HEK293T (cell line): ENCODE measurements at places on chromosomes 11 and 22.
A peak's percentile ranks its signal among the peaks of the same experiment; 100 is the strongest.

- peak; percentile 94 for DNase-seq
Observed at GRCh38 chr11:83156144-83156995, 561 bp upstream of the PCF11 start.

GRCh38 chr22:44764974-44765373 is 12.6 kb downstream of the ARHGAP8 start:
- no peak for DNase-seq

GRCh38 chr11:131802440-131803115 is 432.2 kb downstream of the NTM start:
- DNase-seq, result no peak

DNA sequence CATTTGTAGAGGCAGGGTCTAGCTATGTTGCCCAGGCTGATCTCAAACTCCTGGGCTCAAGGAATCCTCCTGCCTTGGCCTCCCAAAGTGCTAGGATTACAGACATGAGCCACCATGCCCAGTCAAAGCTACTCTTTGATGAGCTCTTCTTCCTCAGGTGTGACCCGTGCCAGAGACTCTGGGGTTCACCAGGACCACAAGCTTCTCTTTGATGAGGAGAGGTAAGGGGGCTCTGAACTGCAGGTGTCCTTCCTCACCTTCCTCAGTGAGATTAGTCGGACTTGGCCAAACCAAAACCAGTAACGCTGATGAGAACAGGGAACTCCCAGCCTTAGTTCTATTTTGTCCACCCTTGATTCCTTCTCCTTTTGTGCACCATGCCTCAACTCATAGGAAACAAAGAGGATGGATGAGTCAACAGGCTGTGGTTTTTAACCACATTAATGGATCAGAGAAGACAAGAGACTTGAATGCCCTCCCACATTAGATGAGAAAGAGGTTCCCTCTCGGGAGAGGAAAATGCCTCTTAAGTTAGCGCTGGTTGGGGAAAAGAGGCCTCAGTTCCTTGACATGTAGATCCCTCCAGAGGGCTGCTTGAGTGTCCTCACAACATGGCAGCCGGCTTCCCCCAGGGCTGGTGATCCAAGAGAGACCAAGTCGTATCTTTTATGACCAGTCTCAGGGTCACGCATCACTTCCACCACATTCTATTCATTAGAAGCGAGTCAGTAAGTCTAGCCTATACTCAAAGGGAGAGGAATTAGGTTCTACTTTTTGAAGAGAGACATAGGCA is 25.7 kb upstream of the CTR9 start:
- no peak for DNase-seq

- DNase-seq, result no peak
Observed at GRCh38 chr11:134097166-134097565, 28.3 kb downstream of the JAM3 start.

- DNase-seq, result peak; percentile 5
Observed at GRCh38 chr22:38638728-38639127, 17.5 kb downstream of the FAM227A start.

- no peak for DNase-seq
Observed at GRCh38 chr11:117677729-117678310, 119.2 kb downstream of the DSCAML1 start.

GRCh38 chr11:65558930-65559509 is 861 bp upstream of the LTBP3 start:
- DNase-seq, result no peak

DNA sequence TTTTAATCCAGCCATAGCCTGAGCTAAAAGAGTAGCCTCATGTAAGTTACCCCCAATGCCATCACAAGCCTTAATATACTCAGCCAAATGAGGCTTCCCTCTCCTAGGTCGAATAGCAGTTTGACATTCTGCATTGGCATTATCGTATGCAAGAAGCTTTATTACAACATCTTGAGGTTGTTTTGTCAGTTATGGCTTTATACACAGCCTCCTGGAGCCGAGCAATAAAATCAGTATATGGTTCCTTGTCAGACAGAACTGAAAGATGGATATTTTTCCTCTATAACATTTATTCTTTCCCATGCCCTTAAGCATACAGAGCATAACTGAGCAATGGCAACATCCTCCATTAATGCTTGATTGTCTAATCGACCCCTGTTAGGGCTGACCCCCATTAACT is 5.4 kb upstream of the DNAJB13 start:
- no peak for DNase-seq

- no peak for DNase-seq
Observed at GRCh38 chr11:28842716-28843115, 734.5 kb downstream of the METTL15 start.

DNA sequence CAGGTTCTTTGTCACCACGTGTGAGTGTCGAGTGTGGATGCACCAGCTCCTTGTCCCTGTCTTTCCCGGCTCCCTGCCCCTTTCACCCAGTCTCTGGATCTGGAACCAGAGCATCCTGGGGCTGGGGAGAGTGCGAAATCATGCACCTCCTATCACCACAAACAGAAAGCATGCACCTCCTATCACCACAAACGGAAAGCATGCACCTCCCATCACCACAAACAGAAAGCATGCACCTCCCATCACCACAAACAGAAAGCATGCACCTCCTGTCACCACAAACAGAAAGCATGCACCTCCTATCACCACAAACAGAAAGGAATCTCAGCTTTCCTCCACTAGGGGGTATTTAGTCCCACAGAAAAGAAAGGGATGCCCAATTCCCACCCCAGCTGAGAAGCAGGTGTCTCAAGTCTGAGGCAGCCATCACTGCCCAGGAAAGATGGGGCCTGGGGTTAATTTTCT is 5.9 kb upstream of the GLB1L3 start:
- peak; percentile 28 for DNase-seq

GRCh38 chr11:62153617-62154016 is 29.8 kb downstream of the INCENP start:
- DNase-seq, result no peak

- no peak for DNase-seq
Observed at GRCh38 chr11:16124390-16124789, 232.0 kb downstream of the SOX6 start.

- no peak for DNase-seq
Observed at GRCh38 chr22:39133871-39134270, 18.6 kb downstream of the CBX7 start.

DNA sequence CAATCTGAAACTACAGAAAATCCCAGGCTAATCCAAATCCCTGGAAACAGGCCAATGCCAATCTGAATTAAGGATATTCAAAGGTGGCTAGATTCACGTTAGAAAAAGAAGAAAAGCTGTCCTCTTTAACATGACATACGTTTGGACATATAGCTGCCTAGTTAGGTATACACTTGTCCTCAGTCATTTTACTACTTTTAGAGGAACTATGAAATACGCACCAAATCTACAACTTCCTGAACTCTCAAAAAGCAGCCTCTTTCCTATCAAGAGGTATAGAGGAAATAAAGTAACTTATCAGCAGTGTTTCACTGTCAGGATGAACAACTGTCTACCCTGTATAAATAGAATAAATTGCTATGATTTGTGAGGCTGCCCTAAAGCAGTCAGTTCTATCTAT is 24.0 kb downstream of the KMT5B start:
- DNase-seq, result no peak

DNA sequence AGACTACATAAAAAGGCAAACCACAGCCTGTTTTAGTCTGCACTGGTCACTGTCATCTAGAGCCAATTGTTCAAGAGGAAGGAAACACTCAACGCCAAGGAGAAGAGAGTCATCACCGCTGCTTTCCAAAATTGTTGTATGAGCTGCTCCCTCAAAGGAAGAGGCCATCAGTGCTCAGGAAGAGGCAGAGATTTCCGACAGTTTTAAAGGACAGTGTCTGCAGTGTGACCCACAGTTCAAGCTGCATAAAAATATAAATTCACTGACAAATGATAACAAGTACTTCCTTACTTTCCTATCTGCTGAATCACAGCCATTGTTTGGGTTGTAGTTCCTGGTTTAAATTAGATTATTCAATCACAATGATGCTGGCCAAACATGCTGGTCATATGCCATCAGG is 16.4 kb downstream of the PRCP start:
- DNase-seq, result no peak

DNA sequence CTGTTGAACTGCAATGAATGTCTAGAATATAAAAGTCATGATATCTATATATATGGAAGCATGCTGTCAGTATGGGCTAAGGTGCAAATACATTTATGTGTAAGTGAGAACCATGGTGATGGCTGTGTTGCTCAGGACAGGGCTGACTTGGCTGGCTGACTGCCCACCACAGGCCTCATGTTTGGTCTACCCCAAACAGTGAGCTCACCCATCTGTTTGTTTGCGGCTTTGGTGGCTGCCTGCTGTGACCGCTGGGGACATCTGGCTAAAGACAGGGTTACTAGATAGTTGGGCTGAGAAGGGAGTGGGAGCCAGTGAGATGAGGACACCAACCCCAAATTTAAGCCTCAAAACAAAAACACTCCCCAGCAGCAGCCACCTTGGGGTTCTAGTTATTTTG is 6.3 kb downstream of the CD44 start:
- DNase-seq, result no peak

- no peak for DNase-seq
Observed at GRCh38 chr22:40221055-40221414, 43.3 kb downstream of the TNRC6B start.

DNA sequence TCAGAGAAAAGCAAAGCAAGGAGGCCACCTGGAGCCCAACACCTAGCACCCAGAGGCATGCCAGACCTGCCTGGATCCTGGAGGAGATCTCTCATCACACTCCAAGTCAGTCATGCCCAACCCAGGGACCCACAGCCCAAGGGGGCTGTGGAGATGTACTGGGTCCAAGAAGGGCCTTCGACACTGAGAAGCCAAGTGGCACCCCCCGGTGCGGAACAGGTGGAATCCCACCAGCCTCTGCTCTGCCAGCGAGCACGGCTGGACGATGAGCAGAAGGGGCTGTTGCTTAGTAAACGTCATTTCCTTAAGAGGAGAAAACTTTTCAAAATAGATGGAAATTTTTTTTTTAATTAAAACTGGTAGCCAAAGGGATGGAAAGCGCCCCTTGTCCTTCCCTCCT is 171.9 kb upstream of the GRK3 start:
- no peak for DNase-seq

DNA sequence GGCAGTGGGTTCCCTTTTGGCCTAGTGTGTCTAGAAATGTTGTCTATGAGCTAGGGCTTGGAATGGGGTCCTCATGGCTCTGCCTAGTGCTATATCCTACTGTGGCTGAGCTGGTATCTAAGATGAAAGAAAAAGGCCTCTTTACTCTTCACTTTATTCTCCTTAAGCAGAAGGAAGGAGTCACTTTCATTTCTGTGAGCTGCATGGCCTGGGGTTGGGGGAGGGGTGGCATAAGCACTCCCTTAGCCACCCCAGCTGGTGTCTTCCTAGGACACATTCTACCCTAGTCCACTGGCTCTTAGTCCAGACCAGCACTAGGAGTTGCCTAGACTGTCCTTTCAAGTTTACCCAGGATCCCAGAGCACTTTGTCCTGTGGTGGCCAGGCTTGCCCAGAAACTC is 1148.9 kb upstream of the CNTN5 start:
- no peak for DNase-seq

DNA sequence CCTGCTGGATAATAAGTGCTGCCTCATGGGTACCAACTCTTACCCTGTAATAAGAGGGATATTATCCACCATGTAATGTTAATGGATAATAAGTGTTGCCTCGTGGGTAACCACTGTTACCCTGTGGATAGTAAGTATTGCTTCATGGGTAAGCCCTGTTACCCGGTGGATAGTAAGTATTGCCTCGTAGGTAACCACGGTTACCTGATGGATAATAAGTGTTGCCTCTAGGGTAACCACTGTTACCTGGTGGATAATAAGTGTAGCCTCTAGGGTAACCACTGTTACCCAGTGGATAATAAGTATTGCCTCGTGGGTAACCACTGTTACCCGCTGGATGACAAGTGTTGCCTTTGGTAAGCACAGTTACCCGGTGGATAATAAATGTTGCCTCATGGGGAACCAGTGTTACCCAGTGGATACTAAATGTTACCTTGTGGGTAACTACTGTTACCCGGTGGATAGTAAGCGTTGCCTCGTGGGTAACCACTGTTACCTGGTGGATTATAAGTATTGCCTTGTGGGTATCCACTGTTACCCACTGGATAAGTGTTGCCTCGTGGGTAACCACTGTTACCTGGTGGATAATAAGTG is 18.6 kb upstream of the NXPE4 start:
- DNase-seq, result no peak

- no peak for DNase-seq
Observed at GRCh38 chr22:17576470-17576869, 13.2 kb downstream of the SLC25A18 start.

DNA sequence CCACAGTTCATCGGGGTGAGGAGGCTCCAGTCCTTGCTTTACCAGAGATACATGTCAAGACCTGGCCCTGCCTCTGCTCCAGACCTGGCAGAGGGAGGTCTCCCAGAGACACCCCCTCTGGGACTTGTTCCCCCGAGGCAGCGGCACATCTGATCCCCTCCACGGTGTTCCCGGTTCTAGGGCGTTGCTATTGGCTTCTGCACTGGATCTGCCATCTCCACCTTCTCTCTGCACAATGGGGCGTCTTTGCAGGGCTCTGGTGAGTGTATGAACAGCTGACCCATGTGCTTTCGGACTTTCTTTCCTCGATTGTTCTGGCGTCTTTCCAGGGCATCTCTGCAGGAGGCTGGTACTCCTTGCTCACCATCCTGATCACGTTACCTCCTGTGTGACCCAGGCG is 930.4 kb downstream of the TBC1D22A start:
- no peak for DNase-seq

DNA sequence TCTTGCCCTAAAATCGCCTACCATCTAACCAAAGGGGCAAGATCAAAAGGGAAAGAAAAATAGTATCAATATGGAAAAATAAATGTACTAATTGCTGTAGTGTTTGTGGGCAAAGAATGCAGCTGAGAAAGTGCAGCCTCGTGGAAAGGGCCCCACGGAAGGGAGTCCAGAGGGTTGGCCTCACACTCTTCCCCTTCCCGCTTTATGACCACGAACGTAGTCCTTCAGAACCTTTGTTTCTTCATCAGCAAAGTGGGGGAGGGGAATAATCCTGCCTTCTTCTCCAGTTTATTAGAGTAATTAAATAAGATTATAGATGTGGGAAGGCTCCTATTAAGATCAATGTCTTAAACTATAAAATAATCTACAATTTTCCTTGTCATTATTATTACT is 41.0 kb downstream of the FLI1 start:
- no peak for DNase-seq

GRCh38 chr22:31302537-31302936 is 10.2 kb upstream of the PIK3IP1 start:
- DNase-seq, result no peak

GRCh38 chr11:108472681-108473080 is 5.4 kb upstream of the C11orf65 start:
- no peak for DNase-seq

GRCh38 chr11:109788948-109789490 is 304.2 kb upstream of the ZC3H12C start:
- no peak for DNase-seq

GRCh38 chr22:46668116-46668515 is 47.9 kb downstream of the GRAMD4 start:
- DNase-seq, result no peak

GRCh38 chr11:26801601-26802000 is 79.7 kb upstream of the SLC5A12 start:
- no peak for DNase-seq
